ENCODE measurements at places on chromosomes 12 and 14.

DNA sequence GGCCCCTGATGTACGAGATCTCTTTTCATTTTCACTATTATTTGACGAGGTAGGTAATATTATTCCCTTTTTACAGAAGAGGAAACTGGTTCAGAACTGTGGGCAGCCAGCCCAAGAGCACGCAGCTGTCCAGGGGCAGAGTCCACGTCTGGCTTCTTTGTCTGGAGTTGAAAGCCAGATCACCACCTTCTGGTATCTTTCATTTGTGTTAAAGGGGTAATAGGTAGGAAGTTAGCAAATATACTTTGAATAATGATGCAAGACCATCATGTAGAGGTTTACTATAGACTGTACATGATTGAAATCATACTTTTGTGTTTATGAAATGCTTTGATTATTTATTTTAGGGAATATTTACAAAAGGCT is 144.1 kb upstream of the AMIGO2 start:
- DNase-seq: no peak

GRCh38 chr14:94041551-94042346 is 15.6 kb downstream of the OTUB2 start:
- no peak for DNase-seq

GRCh38 chr12:68319988-68320623 is 12.1 kb downstream of the MDM1 start:
- DNase-seq: no peak

DNA sequence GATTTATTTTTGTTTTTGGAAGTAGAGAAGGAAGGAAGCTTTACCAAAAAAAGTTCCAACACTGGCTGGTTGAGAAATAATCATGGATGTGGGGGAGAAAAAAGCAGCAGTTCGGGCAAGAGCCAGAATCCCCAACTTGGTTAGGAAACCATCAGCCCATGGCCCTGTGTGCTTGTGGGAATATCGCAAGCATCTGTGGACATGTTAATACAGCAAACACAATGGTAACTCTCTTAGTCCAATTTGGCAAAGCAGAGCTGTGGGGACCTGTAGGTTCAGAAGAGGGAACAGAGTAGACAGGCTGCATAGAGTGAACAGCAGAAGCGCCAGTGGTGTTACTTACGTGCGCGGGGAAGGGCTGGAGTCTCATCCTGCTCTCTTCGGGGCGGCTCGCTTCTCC is 46.8 kb downstream of the TCHP start:
- DNase-seq: no peak

GRCh38 chr14:56004323-56004722 is 113.9 kb upstream of the PELI2 start:
- no peak for DNase-seq

DNA sequence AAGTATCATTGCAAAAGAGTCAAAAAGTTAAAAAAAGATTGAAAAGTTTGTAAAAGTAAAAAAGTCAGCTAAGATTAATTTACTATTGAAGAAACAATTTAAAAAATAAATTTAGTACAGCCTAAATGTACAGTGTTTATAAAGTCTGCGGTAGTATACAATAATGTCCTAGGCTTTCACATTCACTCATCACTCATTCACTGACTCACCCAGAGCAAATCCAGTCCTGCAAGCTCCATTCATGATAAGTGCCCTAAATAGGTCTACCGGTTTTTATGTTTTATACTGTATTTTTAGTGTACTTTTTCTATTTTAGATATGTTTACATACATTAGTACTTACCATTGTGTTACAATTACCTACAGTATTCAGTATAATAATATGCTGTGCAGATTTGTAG is 43.9 kb upstream of the ABCC9 start:
- DNase-seq: no peak

GRCh38 chr12:127742231-127742630 is 524.7 kb upstream of the TMEM132C start:
- no peak for DNase-seq

DNA sequence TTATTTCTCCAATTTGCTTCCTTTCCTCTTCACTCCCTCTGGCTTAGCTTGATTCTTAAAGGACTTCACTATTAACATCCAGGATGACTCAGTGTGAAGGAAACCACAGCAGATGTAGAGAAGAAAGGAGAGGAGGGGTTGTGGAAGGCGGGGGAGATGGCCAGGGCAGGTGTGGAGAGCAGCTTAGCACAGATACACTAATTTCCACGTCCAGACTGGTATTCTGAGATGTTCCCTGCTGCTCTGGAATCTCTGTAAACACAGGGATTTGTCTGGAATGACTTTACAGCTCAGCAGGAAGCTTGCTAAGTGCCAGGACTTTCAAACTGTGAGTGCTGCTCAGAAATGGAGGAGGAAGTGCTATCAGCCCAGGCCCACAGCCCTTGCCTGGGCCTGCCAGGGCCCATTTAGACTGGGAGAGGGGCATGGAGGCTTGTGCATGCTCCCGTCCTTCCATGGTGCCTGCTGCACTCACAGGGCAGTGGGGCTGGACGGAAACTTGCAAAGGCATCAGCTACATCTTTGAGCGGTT is 202.5 kb upstream of the DDHD1 start:
- no peak for DNase-seq

DNA sequence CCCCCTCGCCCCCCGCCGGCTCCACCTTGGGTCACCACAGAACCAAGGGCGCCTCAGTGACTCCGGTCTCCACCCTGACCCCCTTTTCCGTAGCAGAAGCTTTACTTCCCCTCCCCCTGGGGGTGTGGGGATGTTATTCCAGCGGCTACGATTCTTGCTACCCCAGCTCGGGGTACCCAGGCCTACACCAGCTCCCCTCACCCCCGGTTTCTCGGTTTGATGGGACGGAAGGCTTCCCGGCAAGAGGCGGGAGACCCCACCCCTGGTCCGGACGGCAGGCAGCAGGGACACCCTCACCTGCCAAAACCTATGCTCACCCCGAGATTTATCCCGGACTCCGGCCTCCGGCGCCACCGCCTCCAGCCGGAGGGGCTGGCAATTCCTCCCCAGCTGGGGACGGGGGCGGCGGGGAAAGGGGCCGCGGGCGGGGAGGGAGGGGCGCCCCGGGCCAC is 619 bp downstream of the RAB15 start:
- DNase-seq: no peak
